ENCODE measurements at places on chromosomes 12 and 14.
A peak's percentile ranks its signal among the peaks of the same experiment; 100 is the strongest.

DNA sequence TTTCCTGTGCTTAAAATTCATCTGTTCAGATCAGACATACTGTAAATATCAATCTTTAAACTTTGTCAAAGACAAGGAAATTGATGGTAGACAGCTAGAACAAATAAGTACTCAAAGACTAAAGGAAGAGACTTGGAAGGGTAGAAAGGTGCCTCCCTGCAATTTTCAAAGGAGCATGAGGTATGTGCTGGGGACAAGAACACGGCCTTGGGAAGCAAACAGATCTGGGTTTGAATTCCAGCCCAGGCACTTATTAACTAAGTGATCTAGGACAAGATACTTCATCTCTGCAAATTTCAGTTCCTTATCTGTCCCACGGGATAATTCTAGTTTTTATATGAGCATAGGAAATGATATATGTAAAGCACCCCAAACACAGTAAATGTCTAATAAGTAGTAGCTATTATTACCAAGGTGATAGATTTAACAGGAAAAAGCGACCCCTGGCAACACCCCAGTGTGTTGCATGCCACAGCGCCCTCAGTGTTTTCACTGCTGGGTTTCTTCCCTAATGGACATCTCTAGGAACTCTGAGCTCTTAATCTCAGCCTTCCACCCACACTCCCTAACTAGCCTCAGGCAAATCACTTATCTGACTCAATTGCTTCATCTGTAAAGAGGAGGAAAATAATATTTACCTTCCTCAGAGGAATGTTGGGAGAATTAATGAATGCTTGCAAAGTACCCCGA, 44.7 kb upstream of the BMP4 start:
- DNase-seq = no peak

GRCh38 chr14:36583242-36583892, 953 bp upstream of the NKX2-8 start:
- DNase-seq = no peak

GRCh38 chr14:33539918-33540357, 410.9 kb downstream of the EGLN3 start:
- no peak for DNase-seq

DNA sequence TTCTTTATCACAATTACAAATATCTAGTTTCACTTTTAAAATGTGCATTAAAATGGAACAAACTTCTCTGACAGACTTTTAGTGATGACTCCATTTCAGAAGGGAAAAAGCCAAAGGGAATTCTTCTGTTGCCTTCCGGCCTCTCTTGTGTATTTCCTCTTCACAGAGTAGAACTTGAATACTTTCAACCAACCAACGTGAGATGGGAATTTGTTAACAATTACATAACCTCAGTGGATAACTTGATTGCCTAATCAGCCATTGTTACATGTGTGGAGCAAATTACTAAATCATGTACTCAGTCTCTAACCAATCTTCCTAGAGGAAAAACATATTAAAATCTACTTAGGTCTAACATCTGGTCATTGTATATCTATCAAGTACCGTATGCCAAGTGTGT, 291.1 kb downstream of the SYT1 start:
- no peak for DNase-seq

DNA sequence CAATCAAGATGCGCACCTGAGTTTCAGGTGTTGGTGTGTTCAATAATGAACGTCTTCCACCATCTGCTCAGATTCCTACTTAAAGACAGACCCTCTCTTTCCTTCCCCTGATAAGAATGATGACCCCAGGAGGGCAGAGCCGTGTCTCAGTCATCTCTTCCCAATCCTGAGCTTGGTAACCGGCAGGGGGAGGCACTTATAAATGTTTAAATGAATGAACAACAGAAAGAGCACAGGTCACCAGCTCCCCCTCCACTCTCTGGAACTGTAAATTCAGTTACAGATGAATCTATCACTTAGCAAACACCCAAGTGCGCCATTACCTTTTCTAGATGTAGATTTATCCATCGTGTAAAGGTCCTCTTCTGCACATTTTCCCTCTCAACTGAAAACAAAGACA, 72.4 kb upstream of the DICER1 start:
- DNase-seq = no peak

DNA sequence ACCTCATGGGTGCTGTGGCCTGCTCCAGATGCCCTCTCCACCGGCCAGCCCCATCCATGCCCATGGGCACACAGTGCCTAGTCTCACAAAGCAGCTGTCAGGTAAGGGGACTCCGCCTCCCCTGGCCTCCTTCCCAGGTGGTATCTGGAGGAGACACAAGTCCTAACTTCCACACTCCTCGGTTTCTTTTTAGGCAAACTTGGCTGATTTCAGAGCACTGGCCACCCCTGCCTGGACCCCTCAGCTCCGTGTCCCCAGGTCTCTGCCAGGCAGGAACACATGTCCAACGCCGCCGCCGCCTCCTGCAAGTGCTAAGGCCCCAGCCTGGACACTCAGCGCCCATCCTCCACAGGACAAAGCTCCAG, 324.1 kb upstream of the DIO3 start:
- no peak for DNase-seq

GRCh38 chr14:55248411-55248810, 22.8 kb upstream of the FBXO34 start:
- no peak for DNase-seq

GRCh38 chr12:108253540-108253939, 85.6 kb downstream of the CMKLR1 start:
- DNase-seq = peak; percentile 36

GRCh38 chr14:32343926-32344430, 14.9 kb downstream of the AKAP6 start:
- no peak for DNase-seq
